Lower lobe of right lung (tissue), 2 donors: ENCODE measurements at places on chromosomes 2 and 18. TPM values are rescaled to one million over a fixed set of nuclear protein-coding genes. Genes with fewer than 3 reads are reported as not detected.
A peak's percentile ranks its signal among the peaks of the same experiment; 100 is the strongest.

GALNT1 gene
- 57.2 TPM for total RNA-seq

ADAM23 gene
- total RNA-seq, result 2.5 TPM

STK39 gene
- 12.6 TPM for total RNA-seq

DNA sequence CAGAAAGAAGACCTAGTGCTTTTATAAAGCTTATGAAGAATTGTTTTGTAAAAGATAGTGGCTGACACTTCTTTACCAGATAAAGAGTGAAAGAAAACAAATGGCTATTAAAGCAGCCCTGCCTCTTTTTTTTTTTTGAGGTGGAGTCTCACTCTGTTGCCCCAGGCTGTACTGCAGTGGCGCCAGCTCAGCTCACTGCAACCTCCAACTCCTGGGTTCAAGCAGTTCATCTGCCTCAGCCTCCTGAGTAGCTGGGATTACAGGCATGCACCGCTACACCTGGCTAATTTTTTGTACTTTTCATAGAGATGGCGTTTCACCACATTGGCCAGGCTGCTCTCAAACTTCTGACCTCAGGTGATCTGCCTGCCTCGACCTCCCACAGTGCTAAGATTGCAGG, 12.9 kb downstream of the ARPC2 start:
- DNase-seq, result no peak

- DNase-seq, result peak; percentile 57
Measured at GRCh38 chr2:25664183-25664964, 9.0 kb downstream of the DTNB start.
